ENCODE measurements at places on chromosomes 5 and 9.

GRCh38 chr5:66814146-66814991 lies 218.2 kb downstream of the MAST4 start:
- DNase-seq: no peak

- no peak for DNase-seq
Observed at GRCh38 chr5:138805096-138805495, 51.9 kb downstream of the CTNNA1 start.

DNA sequence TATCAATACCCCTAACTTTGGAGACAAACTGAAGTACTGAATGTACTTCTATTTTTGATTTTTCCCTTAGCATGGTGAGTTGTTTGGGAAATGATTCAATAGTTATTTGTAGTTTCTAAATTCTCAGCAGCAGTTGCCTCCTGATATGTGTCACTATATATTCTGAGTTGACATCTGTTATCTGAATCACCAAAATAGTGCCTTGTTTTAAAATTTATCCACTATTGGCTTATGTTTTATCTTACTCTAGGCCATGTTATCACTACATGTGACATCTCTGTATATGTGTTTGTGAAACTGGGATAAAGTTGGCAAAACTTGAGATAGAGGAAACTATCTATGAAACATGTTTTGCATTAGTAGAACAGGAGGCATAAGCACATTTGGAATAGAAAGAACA lies 317.6 kb downstream of the TLE4 start:
- no peak for DNase-seq

GRCh38 chr5:6535594-6535993 lies 86.9 kb downstream of the UBE2QL1 start:
- no peak for DNase-seq

GRCh38 chr5:124773315-124774311 lies 27.2 kb upstream of the ZNF608 start:
- no peak for DNase-seq

DNA sequence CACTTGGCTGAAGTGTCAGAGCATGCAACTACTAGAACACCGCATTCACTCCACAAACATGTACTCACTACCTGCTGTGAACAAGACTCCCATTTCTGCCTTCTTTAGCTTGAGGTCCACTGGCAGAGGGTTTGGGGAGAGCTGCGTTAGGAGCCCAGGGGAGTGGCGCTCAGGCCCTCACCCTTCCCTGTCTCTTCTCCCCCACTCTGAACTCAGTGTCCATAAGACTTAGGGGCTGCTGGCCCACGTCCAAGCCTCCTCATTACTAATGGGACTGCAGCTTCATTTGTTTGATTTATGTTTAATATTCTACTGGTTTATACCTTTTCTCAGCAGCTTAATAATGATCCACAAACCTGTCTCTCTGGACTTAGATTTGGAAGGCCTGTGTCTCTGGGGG lies 70.9 kb downstream of the HSPA4 start:
- DNase-seq: no peak

DNA sequence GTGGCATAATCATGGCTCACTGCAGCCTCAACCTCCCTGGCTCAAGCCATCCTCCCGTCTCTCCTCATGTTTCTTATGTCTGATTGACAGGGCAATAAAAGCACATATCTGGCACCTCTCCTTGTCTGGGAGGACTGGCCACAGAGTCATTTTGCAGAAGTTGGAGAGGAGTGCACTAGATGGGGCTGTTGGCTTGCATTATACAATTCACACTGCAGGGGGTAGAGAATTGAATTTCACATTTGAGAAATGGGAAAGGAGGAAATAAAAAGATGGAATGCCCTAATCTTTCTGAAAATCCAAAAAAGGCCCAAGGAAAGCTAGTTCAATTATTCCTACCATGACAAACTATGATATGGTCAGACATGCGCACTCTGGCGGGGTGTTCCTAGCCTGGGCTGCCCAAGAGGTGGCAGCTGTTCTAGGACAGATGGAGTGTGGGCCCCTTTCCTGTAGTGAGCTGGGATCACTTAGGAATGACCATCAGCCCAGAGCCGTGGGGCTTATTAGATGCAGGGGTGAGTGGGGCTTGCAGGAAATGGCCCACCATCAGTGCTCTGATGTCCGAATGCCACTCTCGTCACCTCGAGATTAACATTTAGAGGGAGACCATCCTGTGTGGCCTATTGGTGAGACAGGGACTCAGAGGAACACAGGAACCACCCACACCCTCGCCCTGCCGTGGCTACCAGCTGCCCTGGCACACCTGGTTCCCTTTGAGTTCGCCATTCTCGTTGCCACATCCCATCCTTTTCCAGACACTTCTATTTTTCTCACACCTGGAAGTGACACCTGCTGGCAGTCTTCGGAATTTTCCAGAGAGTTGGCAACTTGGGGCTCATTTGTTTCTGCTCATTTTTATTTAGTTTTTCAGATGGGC lies 21.8 kb upstream of the ANKRD18A start:
- no peak for DNase-seq

DNA sequence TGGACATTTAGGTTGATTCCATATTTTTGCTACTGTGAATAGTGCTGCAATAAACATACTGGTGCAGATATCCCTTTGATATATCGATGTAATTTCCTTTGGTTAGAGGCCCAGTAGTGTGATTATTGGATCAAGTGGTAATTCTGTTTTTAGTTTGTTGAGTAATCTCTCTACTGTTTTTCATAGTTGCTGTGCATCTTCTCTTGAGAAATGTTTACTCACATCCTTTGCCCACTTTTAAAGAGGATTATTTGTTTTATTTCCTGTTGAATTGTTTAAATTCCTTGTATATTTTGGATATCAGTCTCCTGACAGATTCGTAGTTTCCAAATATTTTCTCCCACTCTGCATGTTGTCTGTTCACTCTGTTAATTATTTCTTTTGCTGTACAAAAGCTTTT lies 352.6 kb upstream of the TARS1 start:
- no peak for DNase-seq

DNA sequence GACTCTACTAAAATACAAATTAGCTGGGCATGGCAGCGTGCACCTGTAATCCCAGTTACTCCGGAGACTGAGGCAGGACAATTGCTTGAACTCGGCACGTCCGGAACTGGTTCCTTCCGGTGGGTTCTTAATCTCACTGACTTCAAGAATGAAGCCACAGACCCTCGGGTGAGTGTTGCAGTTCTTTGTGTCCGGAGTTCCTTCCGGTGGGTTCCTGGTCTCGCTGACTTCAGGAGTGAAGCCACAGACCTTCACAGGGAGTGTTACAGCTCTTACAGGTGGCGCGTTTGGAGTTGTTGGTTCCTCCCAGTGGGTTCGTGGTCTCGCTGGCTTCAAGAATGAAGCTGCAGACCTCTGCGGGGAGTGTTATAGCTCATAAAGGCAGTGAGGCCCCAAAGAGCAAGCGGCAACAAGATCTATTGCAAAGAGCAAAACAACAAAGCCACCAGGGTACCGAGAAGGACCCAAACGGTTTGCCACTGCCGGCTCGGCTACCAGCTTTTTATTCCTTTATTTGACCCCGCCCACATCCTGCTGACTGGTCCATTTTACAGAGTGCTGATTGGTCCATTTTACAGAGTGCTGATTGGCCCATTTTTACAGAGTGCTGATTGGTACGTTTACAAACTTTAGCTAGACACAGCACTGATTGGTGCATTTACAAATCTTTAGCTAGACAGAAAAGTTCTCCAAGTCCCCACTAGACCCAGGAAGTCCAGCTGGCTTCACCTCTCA lies 28.6 kb upstream of the SLC6A19 start:
- DNase-seq: no peak

- no peak for DNase-seq
Observed at GRCh38 chr9:462606-463005, 247.9 kb downstream of the DOCK8 start.

GRCh38 chr9:109476642-109477257 lies 21.4 kb downstream of the PTPN3 start:
- DNase-seq: no peak

DNA sequence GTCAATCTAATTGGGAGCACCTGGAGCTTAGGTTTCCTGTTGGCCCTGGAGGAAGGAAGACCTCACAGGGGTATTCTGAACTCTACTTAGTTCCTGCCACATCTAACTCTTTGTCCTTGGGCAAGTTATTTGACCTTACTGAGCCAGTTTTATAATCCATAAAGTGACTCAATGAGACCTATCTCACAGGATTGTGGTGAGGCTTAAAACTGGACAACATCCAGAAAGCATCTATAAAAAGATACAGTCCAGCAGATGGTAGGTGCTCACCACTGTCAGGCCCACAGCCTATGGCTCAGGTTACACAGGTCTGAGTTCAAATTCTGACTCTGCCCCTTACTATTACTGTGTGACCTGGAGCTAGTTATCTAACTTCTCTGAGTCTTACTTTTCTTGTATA lies 23.3 kb downstream of the KCNV2 start:
- DNase-seq: no peak

DNA sequence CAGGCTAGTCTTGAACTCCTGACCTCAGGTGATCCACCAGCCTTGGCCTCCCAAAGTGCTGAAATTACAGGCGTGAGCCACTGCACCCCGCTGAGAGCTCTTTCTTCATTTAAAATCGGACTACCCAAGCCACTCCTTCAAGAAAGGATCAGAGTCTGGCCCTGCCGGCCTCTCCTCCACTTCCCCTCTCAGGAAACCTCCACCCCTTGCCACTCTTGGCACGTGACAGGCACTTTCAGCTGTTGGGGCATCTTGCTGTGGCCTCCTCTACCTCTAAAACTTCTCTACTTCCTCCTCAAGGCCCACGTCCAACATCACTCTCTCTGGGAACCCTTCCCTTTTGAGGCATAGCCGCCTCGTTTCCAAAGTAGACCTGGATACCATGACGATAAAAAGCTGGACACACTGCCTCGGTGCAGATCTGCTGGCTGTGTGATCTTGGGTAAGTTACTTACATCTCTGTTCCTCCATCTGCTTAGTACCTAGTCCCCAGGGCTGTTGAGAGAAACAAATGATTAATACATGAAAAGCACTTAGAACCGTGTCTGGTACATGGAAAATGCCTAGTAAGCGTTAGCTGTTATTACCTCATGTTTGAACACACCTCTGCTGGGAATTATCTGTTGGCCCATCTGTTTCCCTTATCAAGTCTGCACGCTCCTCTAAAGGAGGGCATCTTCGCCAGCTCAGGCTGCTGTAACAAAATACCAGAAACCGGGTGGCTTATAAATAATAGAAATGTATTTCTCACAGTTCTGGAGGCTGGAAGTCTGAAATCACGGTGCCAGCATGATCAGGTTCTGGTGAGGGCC lies 55.3 kb downstream of the SMIM23 start:
- no peak for DNase-seq

GRCh38 chr5:144203750-144204596 lies 33.3 kb downstream of the KCTD16 start:
- DNase-seq: no peak

- DNase-seq: no peak
Observed at GRCh38 chr5:88539693-88540365, 271.2 kb upstream of the TMEM161B start.

DNA sequence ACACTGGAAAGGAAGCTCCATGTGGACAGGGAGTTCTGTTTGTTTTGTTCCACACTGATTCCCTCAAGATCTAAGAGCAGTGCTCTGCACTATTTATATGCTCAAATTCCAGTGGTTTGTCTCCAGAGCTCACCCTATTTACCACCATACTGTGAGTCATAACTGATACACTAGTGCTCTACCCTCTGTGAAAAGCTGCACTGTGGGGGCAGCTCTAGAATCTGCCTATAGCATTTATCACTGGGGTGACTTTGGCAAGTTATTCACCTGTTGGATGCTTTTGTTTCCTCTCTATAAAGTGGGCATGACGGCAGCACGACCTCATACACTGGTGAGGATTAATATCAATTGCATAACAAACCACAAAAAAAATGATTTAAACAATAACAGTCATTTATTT lies 307.8 kb downstream of the NR2F1-AS1 start:
- peak; percentile 29 for DNase-seq

DNA sequence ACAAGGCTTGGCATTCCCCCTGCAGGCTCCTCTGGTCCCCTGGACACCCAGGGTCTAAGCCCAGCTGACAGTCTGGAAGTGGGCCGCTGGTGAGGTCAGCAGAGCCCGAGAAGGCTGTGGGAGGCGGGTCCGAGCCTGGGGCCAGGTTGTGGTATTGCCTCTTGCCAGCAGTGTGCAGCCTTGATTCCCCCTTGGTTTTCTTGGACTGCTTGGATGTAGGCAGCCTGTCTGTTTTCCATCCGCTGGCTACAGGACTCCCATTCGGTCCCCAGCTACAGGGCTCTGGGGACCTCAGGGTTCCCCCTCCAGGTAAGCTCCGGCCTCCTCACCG lies 1.6 kb downstream of the AIF1L start:
- DNase-seq: no peak

GRCh38 chr5:21704974-21705668 lies 1148.0 kb downstream of the CDH12 start:
- DNase-seq: no peak

DNA sequence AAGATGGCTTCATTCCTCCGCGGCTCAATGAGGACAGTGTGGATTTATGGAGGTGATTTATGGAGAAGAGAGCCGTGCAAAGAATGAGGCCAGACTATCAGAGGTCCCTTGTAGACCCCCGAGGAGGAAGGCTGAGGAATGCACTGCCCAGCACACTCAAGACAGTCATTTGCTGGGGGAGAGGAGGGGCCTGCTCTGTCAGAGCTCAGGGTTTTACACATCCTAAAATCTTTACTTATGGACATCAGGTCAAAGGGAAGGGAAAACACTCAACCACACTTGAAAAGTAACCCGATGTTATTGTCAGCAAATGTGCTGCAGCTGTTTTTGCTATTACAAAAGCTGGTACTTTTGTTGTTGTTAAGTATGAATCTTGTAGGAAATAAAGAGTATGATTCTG lies 289.5 kb downstream of the SLIT3 start:
- DNase-seq: no peak

- no peak for DNase-seq
Observed at GRCh38 chr5:72427488-72428437, 79.4 kb downstream of the ZNF366 start.

DNA sequence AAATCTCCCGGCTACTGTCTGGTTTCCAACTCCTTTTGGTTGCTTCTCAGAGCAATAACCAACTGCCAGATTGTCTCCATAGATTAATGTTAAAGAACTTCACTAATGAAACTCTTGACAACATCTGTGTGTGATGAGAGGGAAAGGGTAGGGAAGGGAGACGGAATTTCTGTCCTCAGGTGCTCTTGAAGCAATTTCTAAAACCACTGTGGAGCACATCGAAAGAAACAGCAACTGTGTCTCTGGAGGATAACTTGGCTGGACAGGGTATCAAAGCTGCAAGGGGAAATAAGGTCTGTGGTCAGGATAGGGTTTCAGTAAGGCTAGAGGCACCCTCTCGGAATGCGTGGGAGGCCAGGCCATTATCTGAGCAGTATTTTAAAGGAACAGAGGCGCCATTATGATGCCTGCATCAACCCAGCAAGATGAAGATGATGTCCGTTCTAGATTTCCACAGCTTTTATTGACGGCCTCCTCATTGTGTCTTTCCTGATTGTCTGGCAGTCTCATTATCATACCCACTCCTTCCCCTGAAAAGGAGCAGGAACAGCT lies 76.6 kb downstream of the RORB start:
- no peak for DNase-seq

DNA sequence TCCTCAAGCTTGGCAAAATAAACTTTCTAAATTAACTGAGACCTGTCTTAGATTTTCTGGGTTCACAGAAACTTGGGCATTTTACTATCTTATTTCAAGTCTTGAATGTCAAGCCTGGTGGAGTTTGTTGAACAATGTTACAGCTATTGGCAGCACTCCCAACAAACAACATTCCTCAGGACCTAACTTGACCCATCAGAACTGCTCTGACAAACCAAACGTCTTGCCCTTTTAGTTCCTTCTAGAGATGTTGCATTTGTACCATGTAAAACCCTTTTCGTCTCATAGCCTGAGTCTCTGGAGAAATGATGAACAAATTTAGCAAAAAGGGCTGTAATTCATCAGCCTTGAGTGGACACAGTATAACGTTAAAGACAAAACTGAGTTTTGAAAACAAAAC lies 51.1 kb downstream of the GNA14 start:
- DNase-seq: no peak

All from AG09309 (cell line).